Skeletal muscle cell (primary cell): ENCODE measurements at places on chromosomes 3 and 15.
A peak's percentile ranks its signal among the peaks of the same experiment; 100 is the strongest.

- DNase-seq = no peak
These were observed 72.8 kb downstream of the UBE3A start for GRCh38 chr15:25366058-25366457.

GRCh38 chr3:178969004-178969700, 102.5 kb downstream of the ZMAT3 start:
- no peak for DNase-seq

DNA sequence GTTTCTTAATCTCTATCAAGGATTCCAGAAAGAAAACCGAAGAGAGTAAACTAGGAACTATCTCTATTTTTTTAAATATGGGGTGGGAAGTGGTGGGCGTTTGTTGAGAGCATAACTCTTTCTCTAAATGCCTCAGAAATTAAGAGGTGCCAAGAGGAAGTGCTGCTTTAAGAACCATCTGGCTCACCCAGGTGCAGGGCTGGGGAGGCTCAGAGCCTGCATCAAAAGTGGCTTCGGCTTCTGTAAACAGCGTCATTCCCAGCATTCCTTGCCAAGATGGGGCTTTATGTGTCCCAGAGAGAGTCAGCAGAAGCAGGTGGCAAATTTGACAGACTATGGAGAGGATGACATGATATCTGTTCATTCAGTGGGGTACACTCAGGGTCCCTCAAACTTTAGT, 123.3 kb upstream of the BFSP2 start:
- no peak for DNase-seq

GRCh38 chr3:141257961-141258360, 26.3 kb downstream of the PXYLP1 start:
- DNase-seq = no peak

GRCh38 chr3:22106213-22106896, 355.3 kb upstream of the ZNF385D start:
- DNase-seq = no peak

DNA sequence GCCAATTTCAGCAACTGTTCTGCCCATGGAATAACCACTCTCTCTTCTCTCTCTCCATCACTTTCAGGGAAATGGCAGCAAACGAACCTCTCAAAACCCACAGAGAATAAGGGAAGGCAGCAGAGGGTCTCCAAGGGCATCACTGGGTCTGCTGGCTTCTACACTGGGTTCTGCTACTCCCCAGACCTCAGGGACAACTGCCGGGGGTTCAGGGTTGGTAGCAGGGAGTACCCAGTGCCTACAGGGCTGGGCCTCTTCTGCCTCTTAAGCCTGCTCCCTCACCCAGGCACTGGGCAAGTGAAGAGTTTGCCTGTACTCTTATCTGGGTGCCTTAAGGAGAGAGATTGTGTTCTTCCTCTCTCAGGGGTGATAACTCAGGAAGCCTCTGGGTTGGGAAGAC, 2.5 kb downstream of the TCTA start:
- no peak for DNase-seq

- no peak for DNase-seq
These were observed 68.9 kb upstream of the WNT5A start for GRCh38 chr3:55555873-55556618.

- DNase-seq = no peak
These were observed 1010.3 kb downstream of the NAALADL2 start for GRCh38 chr3:175869404-175869803.

GRCh38 chr3:51581524-51581923, 43.0 kb downstream of the RAD54L2 start:
- DNase-seq = no peak

DNA sequence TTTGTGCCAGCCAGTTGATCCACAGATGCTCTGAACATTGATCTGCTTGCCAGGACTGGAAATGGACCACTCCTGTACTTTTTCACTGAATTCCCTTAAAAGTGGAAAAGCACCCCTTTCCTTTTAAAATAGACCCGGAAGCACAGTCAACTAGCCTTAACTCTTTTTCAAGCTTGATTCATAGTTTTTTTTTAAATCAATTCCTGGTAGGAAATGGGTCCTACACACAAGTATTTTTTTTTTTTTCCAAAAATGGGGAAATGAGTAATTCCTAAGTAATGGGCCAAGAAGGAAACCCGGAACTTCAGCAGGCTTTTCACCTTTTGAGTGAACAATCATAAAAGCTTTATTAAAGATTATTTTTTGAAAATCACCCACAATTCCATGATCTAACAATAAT, 234.4 kb upstream of the ADAMTS9 start:
- DNase-seq = no peak

DNA sequence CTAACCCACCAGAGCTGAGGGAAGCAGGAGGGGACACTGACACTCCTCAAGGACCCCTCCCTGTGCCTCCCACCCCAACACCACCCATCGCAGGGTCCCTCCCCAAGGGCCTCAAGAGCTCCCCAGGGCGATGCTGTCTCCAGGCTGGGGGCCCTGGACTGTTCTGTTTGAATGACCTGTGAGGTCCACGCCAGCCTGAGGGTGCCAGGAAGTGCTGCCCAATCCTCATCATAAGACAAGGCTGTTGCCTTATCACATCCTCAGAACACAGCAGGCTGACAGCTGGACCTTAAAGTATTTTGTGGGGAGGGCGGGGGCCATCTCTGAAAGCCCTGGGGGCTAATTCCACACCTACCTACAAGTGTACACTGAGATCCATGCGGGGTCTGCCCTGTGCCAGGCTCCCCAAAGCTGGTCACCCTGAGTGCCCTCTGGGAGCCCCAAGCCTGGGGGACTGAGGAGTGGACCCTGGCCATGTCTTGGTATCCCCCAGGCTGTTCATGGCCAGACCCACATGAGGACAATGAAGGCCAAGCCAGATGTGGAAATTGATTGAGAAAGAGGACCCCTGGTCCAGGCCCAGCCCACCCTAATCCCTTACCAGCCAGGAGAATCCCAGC, 23.8 kb upstream of the GOLGA6C start:
- no peak for DNase-seq

DNA sequence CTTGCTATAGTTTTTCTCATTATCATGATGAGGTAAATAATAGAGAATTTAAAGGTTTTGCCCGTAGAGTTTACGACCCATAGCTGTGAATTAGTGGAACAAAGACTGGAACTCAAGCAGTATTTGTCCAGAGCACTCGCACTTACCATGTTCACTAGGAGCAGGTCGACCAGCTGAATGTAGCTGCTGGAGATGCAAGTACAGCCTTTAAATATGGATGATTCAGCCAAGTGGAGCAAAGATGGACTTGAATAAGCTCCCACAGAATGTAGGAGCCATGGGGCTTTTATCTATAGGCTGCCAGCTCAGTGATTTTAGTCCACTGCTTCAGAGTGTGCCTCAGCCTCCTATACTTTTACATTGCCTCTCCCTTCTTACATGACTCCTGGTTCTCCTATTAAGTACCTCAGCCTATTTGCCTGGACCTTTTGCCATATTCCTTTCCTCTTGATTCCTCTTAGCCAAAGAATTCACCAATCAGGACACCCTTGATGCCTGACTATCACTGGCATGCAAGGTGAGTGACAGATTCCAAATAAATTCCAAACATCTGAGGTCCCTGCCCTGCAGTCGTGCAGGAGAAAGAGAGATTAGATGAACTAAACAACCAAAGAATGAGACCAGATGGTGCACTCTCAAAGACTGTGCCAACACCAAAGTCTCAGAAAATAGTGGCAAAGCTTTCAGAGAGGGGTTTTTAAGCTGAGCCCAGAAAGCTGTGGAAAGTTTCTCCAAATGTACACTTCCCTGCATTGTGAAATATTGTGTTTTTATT, 3.9 kb downstream of the MKRN3 start:
- no peak for DNase-seq

- DNase-seq = no peak
These were observed 79.5 kb upstream of the KLHL25 start for GRCh38 chr15:85874236-85874635.

- DNase-seq = no peak
These were observed 991 bp upstream of the HIGD1A start for GRCh38 chr3:42805141-42805821.

- DNase-seq = peak; percentile 22
These were observed 202.7 kb downstream of the CGGBP1 start for GRCh38 chr3:87856126-87856525.

- DNase-seq = no peak
These were observed 51.8 kb upstream of the GATM start for GRCh38 chr15:45429941-45430792.

DNA sequence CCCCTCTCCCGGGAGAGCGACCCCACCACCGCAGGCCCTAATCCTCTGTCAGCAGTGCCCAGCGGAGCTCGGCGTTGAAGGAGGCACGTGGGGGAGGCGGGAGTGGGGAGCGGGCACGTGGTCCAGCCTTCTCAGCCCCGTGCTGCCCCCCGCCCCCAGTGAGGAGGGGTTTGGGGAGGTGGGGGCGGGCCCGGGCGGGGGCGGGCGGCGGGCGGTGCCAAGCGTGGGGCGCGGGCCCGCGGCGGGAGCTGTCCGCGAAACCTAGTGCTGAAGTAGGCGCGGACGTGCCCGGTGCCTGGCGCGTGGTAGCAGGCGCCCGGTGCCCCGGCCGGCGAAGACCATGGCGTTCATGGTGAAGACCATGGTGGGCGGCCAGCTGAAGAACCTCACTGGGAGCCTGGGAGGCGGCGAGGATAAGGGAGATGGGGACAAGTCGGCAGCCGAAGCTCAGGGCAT, at the start of gene CPLX3:
Gene CPLX3 (plus strand): TSS at position 264 of the 456 bp plus-strand sequence. CDS start 77 bp downstream, at position 341.
- no peak for DNase-seq

DNA sequence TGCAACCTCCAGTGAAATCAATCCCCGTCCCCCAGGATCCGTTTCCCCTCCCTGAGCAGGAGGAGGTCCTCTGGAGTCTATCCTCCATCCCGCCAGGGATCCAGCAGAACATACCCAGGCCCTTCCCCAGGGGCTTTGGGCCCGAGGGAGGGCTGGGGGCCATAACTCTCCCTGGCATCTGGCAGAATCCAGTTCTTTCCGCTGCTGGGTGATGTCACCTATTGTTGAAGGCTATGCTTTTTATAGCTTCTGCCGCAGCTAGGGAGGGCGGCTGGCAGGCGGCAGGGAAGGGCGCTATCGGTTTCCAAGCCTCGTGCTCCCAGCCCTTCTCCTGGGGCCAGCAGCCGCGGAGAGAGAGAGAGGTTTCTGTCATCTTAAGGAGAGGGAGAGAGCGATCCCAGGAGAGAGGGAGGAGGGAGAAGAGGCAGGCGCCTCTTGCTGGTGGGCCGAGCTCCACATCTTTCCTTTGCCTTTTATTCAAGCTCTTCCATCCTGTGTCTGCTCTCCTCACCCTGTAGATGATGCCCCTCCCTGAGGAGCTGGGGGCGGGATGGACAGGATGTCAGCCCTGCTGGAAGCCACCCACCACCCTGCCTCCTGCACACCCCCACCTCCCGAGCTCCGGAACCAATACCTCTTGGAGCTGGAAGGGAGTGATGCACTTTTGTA, 120.1 kb downstream of the ANP32A start:
- DNase-seq = peak; percentile 47

- no peak for DNase-seq
These were observed 160.9 kb downstream of the TIGIT start for GRCh38 chr3:114454551-114455251.

DNA sequence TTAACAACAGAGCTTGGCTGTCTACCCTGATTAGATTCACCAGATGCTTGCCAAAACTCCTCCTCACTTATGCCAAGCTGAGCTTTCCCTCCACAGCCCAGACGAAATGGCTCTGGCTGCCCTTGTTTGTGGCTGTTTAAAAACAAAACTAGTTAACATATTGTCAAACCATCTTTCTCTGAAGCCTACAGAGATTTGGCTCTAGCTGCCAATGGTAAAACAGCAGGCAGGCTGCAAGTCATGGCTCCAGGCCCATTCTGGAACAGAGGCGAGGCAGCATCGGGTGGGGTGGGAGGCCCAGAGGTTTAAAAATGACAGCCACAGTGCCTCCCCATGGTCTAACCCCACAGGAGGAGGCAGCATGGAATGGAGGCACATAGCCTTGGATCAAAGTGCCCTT, 75.9 kb downstream of the SCN5A start:
- no peak for DNase-seq

GRCh38 chr3:12343047-12343501, 54.2 kb downstream of the PPARG start:
- DNase-seq = no peak

DNA sequence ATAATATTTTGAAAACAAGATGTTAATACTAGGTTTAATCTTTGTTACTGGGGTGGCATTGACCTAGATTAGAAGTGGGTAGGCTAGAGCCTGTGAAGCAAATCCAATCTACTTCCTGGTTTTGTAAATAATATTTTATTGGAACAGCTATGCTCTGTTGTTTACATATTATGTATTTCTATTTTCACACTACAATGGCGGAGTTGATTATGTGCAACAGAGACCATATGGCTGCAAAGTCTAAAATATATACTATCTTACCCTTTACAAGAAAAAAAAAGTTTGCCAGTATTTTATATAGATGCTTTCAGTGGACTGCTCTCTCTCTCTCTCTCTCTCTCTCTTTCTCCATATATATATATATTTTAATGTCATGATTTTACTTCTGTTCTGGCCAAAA, 244.2 kb downstream of the NLGN1 start:
- DNase-seq = no peak

- DNase-seq = no peak
These were observed 84.5 kb upstream of the STT3B start for GRCh38 chr3:31448035-31448881.

GRCh38 chr3:17478673-17479072, 263.8 kb downstream of the TBC1D5 start:
- peak; percentile 75 for DNase-seq

DNA sequence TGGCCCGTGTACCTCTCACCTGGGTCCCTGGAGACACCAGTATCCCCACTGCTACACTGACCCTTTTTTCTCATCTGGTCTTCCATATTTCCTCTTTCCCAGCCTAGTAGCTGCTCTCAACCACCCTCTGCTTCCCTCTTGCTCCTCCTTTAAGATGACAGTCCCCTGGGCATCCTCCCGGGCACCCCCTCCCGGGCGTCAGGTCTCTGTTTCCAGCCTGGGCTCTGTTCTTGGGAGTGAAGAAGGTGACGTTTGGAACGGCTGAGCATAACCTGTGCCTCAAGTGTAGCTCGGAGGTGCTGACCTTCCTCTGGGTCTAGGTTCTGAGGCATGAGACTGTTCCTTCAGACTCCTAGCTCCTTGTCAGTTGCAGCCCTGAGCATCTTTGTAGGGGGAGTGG, 101.2 kb downstream of the VGLL4 start:
- no peak for DNase-seq

GRCh38 chr3:81554388-81554787, 207.1 kb downstream of the GBE1 start:
- peak; percentile 10 for DNase-seq

GRCh38 chr15:27250223-27250622, 279.2 kb downstream of the GABRG3 start:
- DNase-seq = no peak

DNA sequence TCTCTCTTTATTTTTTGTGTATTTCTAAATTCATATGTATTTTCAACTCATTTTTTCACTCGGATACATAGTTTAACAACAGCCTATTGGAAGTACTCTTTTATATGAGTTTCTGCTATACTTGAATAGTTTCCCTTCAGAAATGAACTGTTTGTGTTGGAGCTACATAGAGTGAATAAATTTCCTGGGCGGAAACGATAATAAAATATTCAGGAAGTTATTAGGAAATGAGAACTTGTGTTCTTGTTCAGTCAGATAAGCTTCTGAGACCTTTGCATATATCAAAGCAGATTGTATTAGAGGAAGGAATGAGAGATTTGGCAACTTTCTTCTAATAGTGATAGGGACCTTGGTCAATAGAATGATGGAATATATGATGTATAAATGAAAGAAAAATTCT, 27.3 kb downstream of the NEO1 start:
- no peak for DNase-seq

- no peak for DNase-seq
These were observed 26.9 kb upstream of the WDR72 start for GRCh38 chr15:53786401-53786800.
